Aorta (tissue), 5 donors: ENCODE measurements at places on chromosomes 12 and 14. TPM values are rescaled to one million over a fixed set of nuclear protein-coding genes. Genes with fewer than 3 reads are reported as not detected.

Gene FOXG1
- total RNA-seq: not detected

GRCh38 chr14:25116607-25117006 is 66.7 kb upstream of the STXBP6 start:
- H3K27ac ChIP-seq: no peak overlapping the region
- no peak for DNase-seq
- no peaks in the 10 kb centered on the region for H3K4me1 ChIP-seq
- no peaks in the 10 kb centered on the region for H3K27me3 ChIP-seq

GRCh38 chr14:54985156-54985555 is 41.7 kb downstream of the WDHD1 start:
- H3K27ac ChIP-seq: no peak overlapping the region
- no peaks in the 10 kb centered on the region for H3K27me3 ChIP-seq
- H3K4me1 ChIP-seq: no peaks in the 10 kb centered on the region
- no peaks in the 10 kb centered on the region for H3K36me3 ChIP-seq
- H3K4me3 ChIP-seq: no peak overlapping the region

Gene ALDH1L2
- 17.2 TPM for total RNA-seq

GRCh38 chr12:104672501-104673265 is 215.9 kb downstream of the CHST11 start:
- H3K27me3 ChIP-seq: no peaks in the 10 kb centered on the region
- no peaks in the 10 kb centered on the region for H3K36me3 ChIP-seq
- no peaks in the 10 kb centered on the region for H3K4me1 ChIP-seq

DNA sequence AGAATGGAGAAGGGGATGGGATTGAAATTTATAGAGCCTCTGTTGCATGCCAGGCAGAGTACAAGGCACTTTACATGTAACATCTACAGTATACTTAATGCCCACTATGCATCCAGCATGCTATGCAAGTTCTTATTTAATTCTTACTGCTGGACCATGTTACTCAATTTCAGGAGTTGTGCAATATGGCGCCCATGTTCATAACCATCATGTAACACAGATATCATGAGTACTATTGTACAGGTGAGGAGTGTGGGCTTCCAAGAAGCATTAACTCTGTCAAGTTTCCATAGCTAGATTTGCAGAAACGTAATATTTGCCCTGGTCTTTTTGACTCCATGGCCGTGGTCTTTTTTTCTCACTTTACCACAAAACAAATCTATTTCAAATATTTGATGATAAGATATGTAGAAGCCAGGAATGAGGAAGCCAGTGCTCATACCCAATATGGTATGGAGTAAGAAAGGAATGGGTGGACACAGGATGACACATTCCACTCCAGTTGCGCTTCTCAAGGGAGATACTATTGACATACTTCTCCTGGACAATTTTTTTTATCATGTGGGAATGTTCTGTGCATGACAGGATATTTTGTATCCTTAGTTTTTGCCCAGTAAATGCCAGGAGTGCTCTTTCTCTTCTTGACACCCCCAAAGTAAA is 191.8 kb downstream of the C12orf75 start:
- no peak for DNase-seq
- no peak overlapping the region for H3K27ac ChIP-seq
- H3K4me1 ChIP-seq: peaks cover 9% of the 10 kb centered on the region
- H3K36me3 ChIP-seq: no peaks in the 10 kb centered on the region

GRCh38 chr12:12646483-12647072 is 34.9 kb downstream of the CREBL2 start:
- no peaks in the 10 kb centered on the region for H3K27me3 ChIP-seq
- H3K36me3 ChIP-seq: no peaks in the 10 kb centered on the region
- DNase-seq: no peak
- H3K27ac ChIP-seq: no peak overlapping the region

DNA sequence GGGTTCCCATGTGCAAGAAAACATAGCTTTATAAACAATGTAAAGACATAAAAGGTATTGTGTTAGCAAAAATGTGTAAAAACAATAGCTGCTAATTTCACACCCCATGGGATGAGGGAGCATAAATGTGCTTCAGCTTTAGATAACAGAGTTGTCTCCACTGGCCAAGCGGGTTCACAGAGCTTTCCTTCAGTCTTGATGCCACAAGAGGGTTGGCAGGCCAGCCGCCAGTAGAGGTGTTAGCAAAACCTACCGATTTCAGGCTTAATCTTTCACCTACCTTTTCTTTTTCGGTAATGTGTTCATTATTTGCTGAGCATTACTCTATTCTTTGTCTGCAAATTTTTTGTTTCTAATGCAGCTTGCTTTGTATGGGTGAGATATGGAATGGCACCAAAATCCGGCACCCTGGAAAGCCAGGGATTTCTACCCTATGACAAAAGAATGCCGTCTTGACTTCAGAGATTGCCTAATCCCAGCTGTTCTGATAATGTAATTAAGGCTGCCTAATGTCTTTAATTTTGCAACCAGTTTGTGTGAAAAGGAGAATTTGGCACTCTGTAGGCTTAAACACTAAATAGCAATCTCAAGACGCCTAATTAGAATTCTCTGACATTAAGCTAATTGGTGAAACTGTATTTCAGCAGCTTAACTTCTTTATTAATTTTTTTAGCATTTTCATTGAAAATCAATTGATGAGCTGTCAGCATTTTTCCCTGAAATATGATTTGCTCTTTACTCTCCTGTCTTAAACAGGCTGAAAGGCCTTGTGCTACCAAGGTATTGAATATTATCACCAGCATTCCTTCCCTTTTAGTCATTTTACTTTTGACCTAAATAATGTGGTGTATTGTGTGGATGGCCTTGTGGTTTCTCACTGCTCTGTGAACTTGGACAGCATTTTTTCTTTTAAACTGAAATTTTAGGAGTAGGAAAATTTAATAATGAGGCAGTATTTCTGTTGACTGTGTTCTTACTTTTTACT is 60.7 kb downstream of the POLR3B start:
- DNase-seq: no peak
- H3K36me3 ChIP-seq: peaks cover 3% of the 10 kb centered on the region
- no peaks in the 10 kb centered on the region for H3K27me3 ChIP-seq
- H3K27ac ChIP-seq: no peak overlapping the region

Gene SRRM4
- total RNA-seq: 0.27 TPM

Gene KRT72
- total RNA-seq: not detected

Gene B4GALNT1
- total RNA-seq: 6.5 TPM
